ENCODE measurements at places on chromosomes 11 and 22.
A peak's percentile ranks its signal among the peaks of the same experiment; 100 is the strongest.

DNA sequence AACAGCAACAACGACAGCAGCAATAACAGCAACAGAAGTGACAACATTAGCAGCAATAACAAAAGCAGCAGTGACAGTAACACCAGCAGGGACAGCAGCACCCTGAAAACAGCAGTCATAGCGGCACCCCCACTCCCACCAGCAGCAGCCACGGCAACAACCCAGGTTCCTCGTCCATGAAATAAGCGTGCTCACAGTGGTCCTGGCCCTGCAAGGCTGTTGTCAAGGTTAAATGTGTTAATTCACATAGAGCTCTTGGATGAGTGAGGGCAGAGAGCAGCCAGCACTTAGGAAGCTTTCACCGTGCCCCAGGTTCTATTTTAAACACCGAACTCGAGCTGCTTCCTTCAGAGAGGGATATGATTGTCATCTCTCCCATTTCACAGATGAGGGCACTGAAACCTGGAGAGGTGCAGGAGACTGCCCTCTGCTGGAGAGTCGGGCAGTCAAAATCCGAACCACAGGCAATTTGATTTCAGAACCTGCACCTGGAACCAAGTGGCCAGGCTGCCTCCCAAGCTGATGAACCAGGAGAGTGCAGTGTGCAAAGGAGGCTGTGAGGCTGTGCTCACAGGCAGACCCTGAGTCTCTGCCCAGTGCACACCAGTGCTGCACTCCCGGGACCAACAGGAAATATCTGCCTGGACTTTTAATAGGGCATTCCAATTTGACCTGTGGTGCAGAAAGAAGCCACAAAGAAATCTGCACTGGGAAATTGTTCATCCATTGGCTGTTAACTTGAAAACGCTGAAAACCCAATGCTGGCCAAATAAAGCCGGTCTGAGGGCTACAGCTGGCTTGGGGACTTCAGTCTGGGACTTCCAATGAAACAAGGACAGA lies 22.9 kb upstream of the FGF3 start:
- DNase-seq = no peak

DNA sequence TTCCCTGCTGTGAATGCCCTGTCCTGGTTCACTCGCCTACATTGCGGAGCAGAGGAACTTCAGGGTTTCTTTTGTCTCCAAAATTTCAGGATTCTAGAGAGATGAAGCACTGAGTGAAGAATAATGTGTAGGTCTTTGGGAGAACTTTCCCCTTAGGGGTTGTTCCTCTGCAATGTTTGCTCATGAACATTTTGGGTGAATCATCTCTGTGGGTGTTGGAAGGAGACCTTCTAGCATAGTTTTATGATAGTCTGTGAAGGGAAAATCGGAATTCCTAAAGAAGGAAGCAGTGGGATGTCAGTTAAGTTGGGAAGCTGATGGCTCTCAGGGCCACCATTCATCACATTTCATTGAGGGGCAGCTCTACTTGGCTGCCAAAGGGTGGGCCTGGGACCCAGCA lies 64.8 kb downstream of the MIAT start:
- no peak for DNase-seq

GRCh38 chr11:13328286-13328685 lies 50.7 kb downstream of the BMAL1 start:
- DNase-seq = no peak

GRCh38 chr22:40290516-40290915 lies 55.8 kb upstream of the ADSL start:
- DNase-seq = no peak

GRCh38 chr22:41911001-41911611 lies 3.8 kb downstream of the SHISA8 start:
- DNase-seq = no peak

DNA sequence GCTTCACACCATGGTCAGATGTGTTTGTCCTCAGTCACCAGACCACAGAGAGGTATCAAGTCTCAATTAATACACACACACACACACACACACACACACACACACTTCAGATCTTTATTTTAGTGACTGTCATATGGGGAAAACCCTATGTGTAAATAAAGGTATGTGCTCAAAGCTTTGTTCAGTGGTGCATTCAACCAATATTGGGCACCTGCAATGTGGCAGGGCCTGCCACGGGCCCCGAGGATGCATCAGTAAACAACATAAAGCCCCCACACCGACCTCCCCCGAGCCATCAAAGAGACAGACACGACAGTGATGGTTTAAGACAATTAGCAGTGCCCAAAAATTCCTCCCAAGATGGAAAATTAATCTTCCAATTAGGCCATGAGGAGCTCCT lies 51.6 kb downstream of the SHANK2 start:
- DNase-seq = no peak

DNA sequence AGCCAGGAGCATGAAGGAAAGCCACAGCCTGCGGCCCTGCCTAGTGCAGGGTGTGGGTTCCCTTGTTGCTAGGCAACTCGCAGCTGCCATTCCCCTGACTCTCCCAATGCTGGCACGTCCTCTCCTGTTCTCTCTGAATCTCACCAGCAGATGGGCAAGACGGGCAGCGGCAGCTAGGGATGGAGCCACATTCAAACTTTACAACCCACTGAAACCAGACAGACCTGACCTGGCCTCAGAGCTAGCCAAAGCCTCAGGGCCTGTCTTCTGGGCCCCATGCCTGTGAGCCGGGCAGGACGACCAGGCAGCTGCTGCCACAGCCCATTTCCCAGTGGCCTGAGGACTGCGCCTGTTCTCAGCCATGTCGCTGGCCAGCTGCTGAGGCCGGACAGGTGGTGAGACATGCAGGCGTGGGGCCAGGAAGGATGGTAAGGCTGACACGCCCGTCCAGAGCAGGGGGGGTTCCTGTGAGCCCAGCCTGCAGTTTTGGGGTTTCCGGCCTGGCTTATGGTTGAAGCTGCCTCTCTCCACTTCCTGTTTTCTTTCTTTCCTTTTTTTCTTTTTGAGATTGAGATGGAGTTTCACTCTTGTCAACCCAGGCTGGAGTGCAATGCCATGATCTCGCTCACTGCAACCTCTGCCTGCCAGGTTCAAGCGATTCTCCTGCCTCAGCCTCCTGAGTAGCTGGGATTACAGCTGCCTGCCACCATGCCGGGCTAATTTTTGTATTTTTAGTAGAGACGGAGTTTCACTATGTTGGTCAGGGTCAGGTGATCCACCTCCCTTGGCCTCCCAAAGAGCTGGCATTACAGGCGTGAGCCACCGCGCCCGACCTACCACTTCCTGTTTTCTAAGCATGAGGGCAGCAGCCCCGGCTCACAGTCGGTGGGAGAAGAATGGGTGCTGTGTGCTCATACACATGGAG lies 4.1 kb downstream of the SUN2 start:
- no peak for DNase-seq

DNA sequence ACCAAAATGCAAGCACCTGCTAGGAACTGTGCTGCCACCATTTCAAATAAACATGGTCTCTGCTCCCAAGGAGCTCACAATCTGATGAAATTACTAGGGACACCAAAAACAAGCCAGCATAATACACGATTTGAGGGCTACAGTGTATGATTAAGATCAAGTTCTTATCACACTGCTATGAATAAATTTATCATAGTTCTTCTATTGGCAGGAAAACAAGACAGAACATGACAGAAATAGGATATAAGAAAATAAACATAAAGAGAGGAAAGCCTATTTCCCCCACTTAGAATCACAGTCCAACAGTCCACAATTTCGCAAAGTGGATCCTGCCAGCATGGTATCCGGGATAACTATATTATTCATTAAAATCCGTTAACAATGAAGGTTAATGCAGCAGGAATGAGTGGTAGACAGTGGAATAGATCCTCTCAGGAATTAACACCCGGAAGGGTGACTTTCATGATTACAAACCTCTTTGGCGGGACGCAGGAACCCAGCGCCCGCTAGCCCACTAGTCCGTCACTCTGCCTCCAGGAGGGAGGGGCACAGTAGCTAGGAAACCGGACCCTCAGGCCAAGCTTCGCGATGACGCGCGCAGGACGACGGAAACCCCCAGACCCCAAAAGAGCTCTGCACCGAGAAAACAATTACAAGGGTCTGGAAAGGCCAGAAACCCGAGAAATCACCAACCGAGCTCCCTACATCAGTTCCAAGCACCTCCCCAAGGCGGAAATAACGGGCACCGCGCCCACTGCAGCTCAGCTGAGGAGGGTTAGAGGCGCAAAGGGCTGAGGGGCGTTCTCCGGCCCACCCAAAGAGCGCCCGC lies 607 bp downstream of the CCDC82 start:
- DNase-seq = no peak

DNA sequence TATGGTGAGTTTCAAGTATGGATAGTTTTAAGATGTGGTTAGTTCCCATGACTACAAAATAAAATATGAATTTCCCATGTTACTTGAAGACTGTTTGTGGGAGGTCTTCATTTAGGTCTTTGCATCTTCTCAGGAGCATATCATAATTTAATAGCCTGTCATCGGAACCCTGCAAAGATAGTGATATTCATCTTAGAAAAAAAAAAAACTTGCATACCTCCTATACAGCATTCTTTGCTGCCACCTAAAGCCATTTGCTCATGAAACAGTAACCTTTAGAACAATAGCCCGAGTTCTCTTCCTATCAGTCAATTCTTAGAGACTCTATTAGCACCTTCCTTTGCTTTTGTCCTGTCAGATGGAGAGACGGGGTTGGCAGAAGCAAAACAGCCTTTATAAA lies 75.3 kb downstream of the ARFGAP2 start:
- no peak for DNase-seq

DNA sequence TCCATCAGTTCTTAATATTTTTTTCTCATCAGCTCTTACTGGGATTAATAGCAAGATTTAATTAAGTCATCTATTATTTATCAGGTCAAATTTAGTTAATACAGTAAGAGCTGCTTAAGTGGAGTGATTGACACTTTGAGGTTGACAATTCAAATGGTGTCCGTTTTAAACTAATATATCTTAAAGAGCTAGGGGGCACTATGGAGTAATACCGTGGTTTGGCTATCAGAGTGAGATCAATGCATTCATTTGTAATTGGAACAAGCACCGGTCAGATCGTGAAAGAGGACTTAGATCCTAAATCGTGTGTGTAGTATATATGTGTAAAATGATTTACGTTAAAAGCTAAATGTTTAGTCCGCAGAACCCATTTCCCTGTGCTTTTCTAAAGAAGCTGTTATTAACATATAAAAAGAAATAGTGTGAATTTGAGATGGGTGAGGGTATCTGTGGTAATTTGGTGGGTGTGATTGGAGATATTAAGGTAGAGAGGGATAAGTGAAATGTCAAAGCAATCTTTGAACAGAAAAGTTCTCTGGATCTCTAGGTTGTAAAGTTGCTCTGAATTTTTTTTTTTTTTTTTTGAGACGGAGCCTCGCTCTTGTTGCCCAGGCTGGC lies 2.3 kb downstream of the SIK2 start:
- peak; percentile 35 for DNase-seq

GRCh38 chr11:113034576-113034975 lies 73.4 kb downstream of the NCAM1 start:
- DNase-seq = no peak

DNA sequence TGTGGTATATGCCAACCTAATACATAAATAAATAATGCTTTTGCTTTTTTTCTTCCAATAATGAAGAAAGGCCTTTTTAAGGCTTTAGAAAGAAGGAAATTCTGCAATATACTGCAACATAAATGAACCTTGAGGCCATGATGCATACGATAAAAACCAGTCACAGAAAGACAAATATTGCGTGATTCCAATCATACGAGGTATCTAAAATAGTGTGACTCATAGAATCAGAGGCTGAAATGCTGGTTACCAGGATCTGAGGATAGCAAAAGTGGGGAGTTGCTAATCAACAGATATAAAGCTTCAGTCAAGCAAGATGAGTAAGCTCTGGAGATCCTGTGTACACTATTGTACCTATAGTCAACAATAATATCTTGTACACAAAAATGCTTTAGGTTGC lies 24.2 kb downstream of the MS4A6A start:
- no peak for DNase-seq

DNA sequence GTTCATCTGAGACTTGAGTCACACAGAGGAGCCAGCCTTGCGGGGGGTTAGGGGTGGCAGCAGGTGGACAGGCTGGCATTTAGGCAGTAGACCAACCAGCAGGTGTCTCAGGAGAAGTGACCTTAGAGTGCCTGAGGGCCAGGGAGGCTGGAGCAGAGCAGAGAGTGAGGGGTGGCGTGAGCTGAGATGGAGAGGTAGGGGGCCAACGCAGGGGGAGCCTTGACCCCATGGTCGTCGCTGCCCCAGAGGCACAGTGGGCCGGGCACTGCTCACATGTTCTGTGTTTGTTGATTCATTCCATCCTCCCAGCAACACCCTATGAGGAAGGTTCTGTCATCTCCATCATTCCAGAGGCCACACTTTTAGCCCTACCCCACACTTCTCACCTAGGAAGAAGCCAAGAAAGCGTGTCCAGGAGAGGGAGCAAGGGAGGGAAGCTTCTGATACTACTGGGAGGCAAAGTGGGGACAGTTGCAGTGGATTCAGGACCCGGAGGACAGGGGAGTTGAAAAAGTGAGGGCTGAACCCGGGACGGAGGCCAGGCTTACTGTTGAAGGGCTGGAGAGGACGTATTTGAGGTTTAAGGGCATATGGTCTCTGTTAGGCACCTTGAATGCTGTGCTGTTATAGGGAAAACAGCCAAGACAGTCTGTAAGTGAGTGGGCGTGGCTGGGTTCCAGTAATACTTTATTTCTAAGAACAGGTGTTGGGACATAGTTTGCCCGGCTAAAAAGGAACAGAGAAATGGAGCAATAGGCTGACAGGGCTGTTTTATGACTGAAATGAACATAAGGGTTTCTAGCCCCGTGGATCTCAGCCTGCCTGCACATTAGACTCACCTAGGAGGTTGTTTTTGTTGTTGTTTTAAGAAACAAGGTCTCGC lies 7.3 kb downstream of the SART1 start:
- DNase-seq = no peak

DNA sequence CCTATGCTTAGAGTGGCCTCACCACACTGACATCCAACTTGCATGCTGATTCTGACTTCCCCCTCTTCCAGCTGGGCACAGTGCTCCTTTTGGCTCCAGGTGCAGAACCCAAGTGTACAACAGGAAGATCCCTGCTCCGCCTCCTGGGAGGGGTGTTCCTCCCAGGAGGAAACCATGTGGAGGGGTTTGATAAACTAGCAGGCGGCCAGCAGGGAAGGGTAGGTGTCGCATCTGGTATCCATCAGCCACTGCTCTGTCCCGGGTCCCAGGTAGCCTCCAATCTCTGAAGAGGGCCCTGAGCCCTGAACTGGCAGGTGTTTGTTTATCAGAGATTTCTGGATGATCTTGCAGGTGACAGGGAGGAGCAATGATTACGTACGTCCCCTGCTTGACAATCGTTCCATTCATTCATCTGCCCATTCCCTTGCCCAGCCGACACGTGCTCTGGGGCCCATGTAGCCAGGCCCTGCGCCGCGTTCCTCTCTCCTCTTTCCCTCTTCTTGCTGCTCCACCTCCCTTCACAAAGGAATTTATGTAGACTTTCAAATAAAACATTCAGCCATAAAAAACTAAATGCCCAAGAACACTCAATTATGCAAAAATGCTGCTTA lies 41.2 kb upstream of the MICAL2 start:
- DNase-seq = no peak

DNA sequence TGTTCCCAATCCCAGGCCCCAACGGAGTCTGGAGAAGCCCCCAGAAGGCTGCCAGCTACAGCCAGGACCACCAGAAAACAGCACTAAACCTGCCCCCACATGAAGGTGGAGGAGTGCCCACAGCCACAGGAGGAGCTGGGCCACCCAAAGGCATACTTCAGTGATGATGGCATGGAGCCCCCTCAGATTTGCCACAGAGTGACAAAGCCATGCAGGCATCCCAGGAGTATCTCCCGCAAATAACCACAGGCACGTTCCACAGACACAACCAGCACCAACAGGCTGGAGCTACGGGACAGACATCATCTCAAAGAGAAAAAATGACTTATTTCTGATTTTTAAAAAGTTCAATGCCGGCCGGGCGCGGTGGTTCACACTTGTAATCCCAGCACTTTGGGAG lies 10.6 kb downstream of the CARS1 start:
- DNase-seq = no peak
